ENCODE measurements at places on chromosomes 7 and 10. TPM values are rescaled to one million over a fixed set of nuclear protein-coding genes. Genes with fewer than 3 reads are reported as not detected.

MEST gene
- 42.6 TPM for total RNA-seq

CPA4 gene
- total RNA-seq: not detected

ZNF655 gene
- total RNA-seq: 99.0 TPM

FXYD4 gene
- not detected for total RNA-seq

VWDE gene
- 1.4 TPM for total RNA-seq

MINPP1 gene
- total RNA-seq: 20.8 TPM

AKR1C1 gene
- total RNA-seq: 66.9 TPM

OR2A25 gene
- not detected for total RNA-seq

PTPRZ1 gene
- total RNA-seq: 9.1 TPM

NYAP1 gene
- total RNA-seq: 0.23 TPM

IGF2BP3 gene
- not detected for total RNA-seq

ITIH2 gene
- total RNA-seq: not detected

CYP2E1 gene
- total RNA-seq: 2.5 TPM

GDF2 gene
- total RNA-seq: not detected

GRCh38 chr10:71554671-71555070 lies 158.0 kb downstream of the CDH23 start:
- no peak for DNase-seq

DNA sequence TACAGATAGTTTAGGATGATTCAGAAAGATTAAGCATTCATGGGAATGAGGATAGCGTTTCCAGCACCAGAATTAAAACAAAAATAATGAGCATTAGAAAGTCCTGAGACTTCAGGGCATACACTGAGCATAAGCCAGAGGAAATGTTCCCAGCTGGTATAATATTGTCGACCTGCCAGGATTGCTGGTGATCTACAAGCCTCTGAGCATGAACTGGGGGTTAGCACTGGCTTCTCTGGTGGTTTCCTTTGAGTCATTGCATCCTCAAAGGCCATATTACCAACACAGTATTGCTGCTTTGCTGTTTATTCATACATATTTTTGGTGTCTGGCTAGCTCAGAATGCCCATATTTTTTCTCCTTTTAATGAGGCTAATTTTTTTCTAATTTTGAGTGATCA lies 10.7 kb upstream of the ATRNL1 start:
- no peak for DNase-seq

- DNase-seq: no peak
Observed at GRCh38 chr7:105345003-105345402, 43.7 kb downstream of the SRPK2 start.

DNA sequence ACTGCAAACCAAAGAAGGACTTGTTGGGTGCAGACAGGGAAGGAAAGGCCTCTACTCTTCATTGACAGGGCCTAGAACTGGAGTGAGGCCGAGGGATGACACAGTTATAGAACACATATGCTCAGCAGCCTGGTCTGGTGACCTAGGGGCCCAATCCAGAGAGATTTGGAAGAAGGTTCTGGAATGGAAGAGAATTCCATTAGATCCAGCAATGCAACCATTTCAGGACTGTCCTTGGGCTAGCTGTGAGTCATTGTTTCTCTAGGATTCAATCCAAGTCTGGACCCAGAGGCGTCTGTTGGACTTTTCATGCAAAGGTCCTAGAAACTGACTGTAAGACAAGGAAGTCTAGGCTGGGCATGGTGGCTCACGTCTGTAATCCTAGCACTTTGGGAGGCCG lies 59.2 kb downstream of the WIPF3 start:
- no peak for DNase-seq

DNA sequence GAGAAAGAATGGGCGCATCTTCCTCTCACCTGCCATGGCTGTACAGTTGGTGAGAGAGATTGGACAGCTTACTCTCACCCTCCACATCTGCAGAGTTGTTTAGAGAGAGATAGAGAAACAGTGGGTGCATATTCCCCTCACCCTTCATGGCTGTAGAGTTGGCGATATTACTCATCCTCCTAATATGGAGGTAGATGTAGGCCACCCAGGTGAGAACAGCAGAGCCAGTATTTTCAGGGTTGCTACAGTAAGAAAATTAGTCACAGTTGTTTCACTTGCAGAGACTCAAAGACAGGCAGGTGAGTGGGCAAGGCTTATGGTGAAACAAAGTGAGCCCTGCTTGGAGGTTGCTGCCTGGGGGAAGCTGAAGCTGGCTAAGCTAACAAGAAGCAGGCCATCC lies 65.0 kb upstream of the PFKP start:
- no peak for DNase-seq

GRCh38 chr10:60661637-60662036 lies 116.6 kb upstream of the CDK1 start:
- no peak for DNase-seq

DNA sequence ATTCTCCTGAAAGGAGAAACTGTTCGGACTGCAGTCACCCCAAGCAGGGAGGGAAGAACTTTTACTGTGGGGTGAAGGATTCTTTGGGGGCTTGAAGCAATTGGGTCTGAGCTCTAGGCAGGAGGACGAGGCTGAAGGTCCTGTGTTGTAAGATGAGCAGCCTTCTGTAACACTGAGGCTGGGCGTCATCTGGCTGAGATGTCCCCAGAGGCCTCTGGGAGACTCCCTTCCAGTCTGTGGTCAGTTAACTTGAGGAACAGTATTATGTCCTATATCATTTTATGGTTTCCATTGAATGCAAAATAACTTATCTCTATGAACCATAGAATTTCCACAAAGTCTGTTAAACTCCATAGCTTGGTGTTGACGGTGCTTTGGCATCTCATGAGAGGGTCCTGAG lies 26.3 kb downstream of the FIGNL1 start:
- DNase-seq: no peak

DNA sequence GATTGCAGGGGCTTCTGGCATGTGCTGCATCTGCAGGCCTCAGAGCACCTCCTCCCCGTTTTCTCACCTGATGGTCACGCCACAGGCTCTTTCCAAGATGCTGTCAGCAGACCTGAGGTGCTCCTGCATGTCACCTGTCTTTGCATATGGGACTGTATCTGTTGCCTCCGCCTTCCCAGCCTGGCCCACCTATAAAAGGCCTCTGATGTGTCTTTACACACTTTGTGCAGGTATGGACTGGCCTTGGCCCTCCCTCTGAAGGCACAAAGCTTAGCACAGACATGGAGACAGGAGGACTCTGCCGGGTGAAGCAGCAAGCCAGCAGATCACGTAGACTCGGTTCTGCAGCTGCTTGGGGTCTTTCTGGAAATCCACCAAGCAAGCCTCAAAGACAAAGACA lies 220.9 kb upstream of the PPP2R2D start:
- DNase-seq: no peak

DNA sequence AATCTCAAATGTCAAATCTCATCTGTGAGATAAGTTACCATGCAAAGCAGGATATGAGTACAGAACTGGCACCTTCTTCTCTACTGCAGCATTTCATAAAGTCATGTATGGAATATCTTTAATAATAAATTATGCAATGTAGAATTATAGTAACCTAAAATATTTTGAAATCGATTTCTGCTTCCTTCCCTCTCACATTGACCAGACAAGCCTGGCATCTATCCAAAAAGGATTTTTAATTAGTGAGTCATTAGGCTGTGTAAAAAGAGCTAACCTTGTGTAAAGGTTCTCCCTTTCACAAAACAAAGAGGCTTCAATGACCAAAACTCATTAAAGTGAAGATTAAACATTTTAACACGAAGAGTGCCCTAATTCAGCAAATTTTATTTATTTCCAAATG lies 48.8 kb upstream of the EXOC6 start:
- DNase-seq: no peak

GRCh38 chr10:86258499-86258898 lies 108.1 kb downstream of the GRID1 start:
- no peak for DNase-seq

DNA sequence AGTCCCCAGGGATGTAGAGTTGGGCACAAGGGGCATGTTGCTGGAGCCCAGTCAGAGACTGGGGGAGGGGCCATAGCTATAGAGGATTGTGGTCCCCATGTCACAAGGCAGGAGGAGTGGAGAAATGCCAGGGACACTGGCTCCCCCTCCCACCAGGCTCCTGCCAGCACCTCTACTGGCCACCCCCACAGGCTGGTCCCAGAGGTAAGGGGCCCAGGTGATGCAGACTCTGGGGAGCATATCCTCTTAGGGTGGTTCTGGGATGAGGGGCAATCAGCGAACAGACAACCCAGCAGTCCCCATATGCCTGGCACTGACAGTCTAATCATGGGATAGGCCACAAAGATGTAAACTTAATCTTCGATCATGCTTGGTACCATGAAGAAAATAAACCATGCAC lies 21.2 kb downstream of the C10orf71 start:
- DNase-seq: no peak

- no peak for DNase-seq
Observed at GRCh38 chr10:125770844-125771243, 4.8 kb downstream of the MMP21 start.

DNA sequence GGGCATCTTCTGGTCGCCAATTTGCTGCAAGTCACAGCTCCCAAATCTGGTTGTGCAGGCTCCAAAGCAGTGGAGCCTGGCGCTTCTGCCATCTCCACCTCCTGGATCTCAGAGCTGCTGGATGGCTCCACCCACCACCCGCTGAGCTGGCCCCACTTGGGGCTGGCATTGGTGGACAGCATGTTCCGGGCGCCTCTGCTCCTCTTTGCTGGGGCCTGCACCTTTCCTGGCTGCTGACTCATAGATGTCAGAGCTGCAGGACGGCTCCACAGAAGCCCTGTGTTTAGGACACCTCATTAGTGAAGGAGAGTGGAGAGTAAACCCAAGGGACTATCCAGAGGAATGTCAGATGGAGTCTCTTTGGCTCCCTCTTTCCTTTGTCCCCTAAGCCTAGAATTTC lies 27.4 kb downstream of the MAPK8 start:
- no peak for DNase-seq

DNA sequence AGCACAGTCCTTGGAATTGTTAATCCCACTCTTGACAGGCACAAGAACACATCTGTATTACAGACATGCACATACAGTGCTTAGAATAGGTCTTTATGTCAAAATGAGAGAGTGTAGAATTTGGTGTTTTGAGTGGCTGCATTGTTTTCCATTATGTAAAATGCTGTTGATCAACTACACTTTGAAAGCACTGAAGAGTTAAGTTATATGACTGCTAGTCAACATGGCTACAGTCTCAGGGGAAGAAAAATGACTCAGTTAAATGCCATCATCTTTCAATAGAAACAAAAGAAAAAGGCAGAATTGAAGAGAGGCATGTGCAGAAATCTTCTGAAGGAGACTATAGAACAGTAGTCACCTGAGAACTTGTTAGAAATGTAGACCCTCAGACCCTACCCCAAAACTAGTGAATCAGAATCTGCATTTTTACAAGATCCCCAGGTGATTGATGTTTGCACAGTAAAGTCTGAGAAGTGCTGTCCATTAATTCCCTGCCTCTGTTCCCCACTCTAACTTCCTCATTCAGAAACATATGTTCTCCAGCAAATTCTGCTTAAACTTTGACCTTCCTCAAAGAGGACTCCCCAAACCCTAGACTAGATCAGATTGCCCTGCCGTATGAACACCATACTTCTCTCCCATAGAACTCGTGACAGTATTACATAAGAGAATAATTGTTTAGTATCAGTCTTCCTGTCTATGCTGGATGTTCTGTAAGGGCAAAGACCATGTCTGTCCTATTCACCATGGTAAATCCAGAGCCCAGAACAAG lies 16.0 kb downstream of the SND1 start:
- DNase-seq: no peak

DNA sequence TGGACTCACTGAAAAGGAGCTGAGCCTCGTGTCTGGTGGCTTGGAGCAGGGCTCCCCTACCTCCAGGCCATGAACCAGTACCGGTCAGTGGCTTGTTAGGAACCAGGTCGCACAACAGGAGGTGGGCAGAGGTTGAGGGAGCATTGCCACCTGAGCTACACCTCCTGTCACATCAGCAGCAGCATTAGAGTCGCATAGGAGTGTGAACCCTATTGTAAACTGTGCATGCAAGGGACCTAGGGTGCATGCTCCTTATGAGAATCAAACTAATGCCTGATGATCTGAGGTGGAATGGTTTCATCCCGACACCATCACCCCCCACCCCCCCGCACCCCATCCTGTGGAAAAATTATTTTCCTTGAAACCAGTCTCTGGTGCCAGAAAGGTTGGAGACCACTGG lies 50.4 kb downstream of the TSPAN15 start:
- DNase-seq: no peak

DNA sequence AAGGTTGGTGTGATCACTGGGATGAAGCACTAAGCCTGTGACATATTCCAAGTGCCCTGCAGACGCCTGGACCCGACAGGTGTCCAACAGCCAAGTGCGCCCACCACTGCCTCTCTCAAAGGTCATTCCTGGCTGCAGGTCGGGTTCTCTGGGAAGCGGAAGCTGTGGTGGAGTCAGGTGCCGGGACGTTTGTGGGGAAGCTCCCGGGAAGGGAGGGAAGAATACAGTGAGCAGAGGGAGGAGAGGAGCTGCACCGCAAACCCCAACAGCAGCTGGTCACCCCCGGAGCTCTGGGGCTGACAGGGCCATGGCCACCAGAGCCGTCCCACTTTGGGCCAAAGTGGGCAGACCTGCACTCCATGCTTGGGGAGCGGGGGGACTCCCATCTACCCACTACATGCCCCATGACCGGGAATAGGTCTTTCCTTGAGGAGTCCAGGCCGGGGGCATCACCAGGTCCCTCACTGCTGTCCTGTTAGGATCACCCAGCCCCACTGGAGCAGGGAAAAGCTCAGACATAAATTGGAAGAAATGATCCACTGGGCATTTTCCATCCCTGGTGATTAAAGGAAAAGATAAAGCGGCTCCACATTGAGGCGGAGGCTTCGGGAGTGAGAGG lies 84.5 kb upstream of the PPP2R2D start:
- DNase-seq: no peak

- DNase-seq: peak; percentile 71
Observed at GRCh38 chr10:51389415-51390321, 309.7 kb downstream of the CSTF2T start.

DNA sequence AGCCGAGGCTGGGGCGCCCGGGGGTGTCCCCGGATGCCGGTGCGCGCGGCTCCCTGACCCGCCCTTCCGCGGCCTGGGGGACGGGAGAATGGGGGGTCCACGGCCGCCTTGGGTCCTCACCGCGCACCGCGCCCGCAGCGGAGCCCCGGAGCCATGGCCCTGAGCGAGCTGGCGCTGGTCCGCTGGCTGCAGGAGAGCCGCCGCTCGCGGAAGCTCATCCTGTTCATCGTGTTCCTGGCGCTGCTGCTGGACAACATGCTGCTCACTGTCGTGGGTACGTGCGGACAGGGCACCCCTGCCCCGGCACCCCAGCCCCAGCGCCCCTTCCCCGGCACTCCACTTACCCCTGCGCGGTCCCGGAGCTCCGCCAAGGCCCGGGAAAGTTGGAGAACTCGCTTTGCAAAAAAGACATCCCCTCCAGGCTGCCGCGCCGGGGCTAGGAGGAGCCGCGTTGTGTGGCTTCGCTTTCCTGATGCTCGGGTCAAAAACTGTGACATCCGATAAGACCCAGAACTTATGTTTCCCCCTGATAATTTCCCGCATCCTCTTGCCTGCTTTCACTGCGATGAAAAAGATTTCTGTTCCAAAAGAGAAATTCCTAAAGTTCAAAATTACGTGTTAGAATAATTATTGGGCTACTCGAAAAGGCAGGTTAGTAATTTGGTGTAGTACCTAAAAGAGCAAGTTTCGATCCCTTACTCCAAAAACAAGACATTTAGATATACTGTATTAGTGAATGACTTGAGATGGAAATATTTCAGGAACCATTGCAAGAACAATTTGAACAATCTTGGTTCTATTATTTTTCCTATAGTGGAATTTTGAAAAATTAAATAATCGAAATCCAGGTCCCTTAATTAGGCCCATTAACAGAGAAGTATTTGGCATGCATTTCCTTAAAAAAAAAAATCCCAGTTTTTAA lies 888 bp downstream of the SLC18A2 start:
- DNase-seq: peak; percentile 5

GRCh38 chr7:124324262-124324661 lies 291.4 kb upstream of the TMEM229A start:
- DNase-seq: no peak

GRCh38 chr7:131501930-131502685 lies 54.3 kb downstream of the PODXL start:
- no peak for DNase-seq
